ENCODE measurements at places on chromosomes 13 and 19.

DNA sequence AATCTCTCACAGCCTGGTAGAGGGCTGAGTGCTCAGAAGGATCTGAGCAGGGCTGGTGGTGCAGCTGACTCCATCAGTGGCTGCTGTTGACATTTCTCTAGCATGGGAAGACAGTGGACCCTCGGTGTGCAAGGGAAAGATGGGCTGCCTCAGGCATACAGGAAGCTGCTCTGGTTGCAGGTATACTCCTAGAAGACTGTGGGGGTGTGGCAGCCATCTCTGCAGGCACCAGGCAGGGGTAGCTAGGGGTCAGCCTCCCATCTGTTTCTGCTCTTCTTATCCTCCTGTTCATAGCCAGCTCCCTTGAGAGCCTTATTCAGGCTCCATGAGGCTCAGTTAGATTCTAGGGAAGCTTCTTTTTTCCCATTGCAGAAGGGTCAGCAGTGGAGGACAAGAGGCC lies 475.5 kb downstream of the TSHZ3 start:
- no peak for DNase-seq

DNA sequence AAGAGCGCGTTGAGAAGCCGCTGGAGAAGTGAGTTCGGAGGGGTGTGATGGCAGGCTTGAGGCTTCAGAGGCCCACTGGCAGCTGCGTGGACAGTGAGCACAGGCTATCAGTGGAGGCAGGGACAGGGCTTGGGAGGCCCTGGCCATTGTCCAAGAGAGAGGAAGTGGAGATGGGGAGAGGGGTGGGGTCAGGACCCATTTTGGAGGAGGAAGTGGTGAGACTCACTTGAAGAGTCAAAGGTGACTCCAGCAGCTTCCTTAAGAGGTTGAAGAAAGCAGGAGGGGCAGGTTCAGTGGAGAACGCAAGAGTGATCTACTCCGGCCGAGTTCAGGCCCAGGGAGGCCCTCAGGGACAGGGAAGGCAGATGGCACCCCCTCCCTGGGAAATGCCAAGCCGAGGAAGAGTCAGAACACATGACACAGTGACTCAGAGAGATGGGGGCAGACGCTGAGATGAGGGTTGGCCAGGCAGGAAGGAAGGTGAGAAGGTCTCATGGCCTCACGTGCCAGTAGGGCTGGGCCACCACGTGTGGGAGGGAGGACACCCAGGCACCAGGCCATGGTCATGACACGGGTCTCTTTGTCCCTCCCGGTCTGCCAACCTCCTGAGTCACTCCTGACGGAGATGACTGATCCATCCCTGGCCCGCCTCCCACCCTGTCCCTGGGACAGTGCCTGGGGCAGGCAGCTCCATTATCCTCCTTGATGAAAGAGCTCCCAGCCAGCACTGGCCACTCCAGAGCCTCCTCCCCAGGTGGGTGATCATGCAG lies 10.1 kb upstream of the CD22 start:
- DNase-seq: no peak

DNA sequence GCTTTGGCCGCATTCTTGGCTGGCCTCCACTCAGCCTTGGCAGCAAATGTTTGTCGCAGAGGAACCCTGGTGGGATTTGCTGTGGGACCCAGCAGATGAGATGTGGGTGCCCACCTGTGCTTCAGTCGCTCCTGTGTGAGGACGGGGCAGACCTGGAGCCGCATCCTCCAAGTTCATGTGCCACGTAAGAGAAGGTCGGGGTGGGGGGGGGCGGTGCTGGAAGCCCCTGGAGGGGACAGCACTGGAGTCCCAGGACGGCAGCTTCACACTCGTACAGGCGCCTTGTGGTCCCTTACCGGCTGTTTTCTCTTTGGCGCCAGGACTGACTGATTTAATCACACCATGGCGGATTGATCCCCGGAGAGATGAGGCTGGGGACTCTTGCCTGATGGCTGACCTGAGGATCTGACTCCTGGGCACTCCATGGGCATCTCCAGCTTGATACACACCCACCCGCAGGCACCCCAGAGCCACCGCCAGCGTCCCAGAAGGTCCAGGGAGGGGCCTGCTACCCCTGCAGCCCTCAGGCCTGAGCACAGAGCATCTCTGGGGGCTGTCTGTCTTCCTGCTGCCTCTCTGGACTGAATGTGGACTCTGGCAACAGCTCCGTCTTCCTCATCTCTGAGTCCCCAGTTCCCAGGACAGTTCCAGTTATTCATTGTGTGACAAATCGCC lies 10.0 kb upstream of the GRTP1 start:
- peak; percentile 33 for DNase-seq

DNA sequence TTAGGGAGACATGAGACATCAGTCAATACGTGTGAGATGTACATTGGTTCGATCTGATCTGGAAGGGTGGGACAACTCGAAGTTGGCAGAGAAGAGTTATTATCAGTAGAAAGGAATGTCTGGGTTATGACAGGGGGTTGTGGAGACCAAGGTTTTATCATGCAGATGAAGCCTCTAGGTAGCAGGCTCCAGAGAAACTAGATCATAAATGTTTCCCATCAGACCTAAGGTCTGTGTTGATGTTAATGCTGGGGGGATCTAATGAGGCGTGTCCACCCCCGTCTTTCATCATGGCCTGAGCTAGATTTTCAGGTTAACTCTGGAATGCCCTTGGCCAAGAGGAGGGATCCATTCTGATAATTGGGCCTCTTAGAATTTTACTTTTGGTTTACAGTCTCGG lies 187.0 kb upstream of the KL start:
- no peak for DNase-seq

GRCh38 chr19:619286-620002 lies 13.9 kb downstream of the POLRMT start:
- no peak for DNase-seq

DNA sequence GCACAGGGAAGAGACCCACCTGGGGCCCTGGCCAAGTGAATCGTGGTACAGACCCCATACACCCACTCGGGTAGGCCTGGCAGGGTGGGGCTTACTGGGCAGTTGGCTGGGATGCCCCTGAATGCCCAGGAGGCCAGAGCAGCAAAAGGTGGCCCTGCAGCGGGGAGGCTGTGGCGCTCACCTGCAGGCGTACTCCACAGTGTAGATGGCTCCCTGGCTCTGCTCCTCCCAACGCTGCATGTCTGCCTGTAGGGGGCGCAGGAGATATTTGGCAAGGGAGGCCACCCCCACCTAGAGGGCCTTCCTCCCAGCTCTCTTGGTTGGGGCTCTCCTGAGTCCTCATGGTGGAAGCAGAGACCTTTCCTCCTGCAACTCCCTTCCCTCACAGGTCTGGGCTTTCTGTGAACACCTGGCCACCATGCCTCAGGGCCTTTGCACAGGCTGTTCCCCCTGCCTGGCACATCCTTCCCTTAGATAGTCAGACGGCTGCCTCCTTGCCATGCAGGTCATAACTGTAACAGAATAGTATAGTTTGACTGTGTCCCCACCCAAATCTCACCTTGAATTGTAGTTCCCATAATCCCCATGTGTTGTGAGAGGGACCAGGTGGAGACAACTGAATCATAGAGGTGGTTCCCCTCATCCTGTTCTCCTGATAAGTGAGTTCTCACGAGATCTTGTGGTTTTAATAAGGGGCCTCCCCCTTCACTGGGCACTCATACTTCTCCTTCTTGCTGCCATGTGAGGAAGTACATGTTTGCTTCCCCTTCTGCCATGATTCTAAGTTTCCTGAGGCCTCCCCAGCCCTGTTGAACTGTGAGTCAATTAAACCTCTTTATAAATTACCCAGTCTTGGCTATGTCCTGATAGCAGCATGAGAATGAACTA lies 5.9 kb downstream of the BORCS8 start:
- peak; percentile 82 for DNase-seq

GRCh38 chr13:98503175-98504028 lies 73.5 kb downstream of the STK24 start:
- no peak for DNase-seq

DNA sequence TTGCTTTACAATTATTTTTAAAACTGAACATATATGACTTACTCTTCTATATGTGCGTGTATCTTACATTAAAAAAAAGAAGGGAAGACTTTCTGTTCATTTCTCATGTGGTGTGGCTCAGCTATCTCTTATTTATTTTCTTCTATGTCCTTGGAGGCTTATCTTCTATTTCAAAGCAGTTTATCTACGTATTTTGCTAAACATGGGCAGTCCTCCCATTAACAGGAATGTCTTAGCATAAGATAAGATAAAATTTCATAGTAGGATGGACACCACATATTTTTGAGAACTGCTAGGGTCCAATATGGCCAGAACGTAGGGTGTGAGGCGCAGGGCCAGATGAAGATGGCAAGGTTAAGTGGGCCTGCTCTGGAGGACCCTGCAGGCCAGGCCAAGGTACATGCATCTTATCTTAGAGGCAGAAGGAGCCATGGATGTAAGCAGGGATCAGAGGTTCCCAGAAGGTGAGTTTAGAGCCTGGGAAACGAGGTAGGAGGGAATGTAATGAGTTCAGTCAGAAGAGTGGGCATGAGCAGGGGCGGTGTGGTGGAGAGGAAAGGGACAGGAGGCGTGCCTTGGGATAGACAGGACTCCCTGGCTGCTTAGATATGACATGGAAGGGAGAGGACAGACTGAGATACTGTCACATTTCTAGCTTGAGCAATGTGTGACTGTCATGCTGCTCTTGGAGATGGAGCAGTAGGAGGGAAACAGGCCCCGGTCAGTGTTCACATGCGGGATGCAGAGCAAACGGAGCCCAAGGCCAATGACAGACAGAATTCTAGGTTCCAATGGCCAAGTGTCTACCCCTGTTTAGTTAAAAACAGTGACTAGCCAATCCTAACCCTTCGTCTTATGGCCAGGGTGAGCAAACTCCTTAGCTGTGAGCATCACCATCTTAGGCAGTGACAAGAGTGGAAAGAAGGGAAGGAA lies 68.6 kb upstream of the MEDAG start:
- DNase-seq: no peak

DNA sequence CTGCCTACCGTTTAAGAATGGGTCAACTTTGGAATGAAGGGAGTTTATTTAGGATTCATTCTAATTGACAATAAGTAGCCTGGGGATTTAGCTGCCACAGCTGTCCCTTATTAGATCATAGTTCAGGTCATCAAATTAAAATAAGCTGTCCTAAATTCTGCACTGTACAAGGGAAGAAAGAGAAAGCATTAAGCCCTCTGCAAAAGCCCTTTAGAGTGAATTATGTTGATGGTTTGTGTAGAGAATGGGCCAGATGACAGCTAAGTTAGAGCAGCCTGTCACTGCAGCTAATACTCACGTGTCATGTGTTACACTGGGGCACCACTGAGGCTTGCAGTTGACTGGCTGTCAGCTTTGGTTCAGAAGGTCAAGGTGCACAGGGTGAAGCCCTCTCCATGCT lies 737.1 kb upstream of the SLC10A2 start:
- no peak for DNase-seq

All from activated CD8-positive, alpha-beta memory T cell treated with anti-CD3 and anti-CD28 coated beads for 24 hours (primary cell).